ENCODE measurements at places on chromosomes 3 and 15. TPM values are rescaled to one million over a fixed set of nuclear protein-coding genes. Genes with fewer than 3 reads are reported as not detected.

DUOX1 gene
- total RNA-seq, result not detected

TCF12 gene
- total RNA-seq, result 110 TPM

COL6A5 gene
- under 0.01 TPM for total RNA-seq

GPR156 gene
- 4.2 TPM for total RNA-seq

CISH gene
- total RNA-seq, result 0.74 TPM

MRAS gene
- 63.9 TPM for total RNA-seq

WNT5A gene
- 8.1 TPM for total RNA-seq

RETNLB gene
- not detected for total RNA-seq

RLBP1 gene
- 0.98 TPM for total RNA-seq

CLDN16 gene
- 0.25 TPM for total RNA-seq

CCDC51 gene
- total RNA-seq, result 7.4 TPM

MAP1A gene
- total RNA-seq, result 35.2 TPM

TNFSF10 gene
- total RNA-seq, result 2.7 TPM

ACTRT3 gene
- 2.2 TPM for total RNA-seq

MME gene
- 1.2 TPM for total RNA-seq

All from temporal lobe (tissue), 4 donors.